ENCODE measurements at places on chromosomes 3 and 15.

GRCh38 chr3:10700821-10701220 lies 115.2 kb upstream of the SLC6A11 start:
- DNase-seq, result no peak

DNA sequence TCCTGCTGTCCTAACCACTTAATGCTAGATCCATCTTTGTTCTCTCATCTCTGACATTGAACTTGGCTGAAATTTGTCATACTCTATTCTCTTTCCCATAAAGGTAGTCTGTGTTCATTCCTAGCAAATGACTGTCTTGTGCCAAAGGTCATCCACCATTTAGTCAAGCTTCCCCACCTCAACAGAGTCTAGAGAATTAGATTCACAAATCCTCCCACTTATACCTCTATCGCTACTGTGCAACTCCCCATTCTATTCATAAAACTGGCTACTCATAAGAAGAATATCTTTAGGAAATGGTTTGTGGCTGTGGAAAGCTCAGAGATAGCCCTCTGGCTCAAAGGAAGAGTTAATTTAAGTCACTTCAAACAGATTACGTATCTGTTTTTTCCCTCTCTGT lies 59.7 kb upstream of the MBNL1 start:
- DNase-seq, result no peak

DNA sequence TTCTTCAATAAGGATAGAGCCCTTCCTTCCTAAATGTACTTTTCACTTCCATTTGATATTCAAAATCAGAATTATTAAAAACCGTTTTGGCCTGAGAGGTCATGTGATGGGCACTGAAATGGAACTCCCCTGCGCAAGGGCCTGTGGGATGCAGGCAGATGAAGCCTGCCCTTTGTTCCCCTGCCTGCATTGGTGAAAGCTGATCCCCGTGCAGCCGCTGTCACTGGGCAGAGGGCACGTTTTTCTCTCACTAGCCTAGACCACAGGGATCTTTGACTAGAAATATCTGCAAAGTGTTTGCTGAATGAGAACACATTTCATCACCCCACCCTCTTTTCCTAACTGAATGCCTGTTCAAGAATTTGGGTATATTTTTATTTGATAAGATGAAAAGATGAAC lies 74.9 kb downstream of the TIPARP start:
- DNase-seq, result no peak

DNA sequence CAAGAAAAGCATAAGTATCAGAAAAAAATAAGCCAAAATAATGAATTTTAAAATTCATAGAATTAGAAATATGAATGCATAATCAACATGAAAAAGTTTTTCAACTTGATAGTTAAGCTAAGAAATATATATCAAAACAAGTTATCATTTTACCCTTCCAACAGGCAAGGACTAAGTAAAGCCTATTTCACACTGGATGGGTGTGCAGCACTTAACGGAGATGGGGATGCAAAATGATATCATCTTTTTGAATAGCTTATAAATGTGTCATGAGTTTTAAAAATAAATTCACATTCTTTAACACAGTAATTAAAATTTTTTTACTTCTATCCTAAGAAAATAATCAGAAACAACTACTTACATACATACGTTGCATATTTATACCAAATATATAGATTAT lies 20.9 kb downstream of the PIK3R4 start:
- DNase-seq, result no peak

GRCh38 chr3:10514407-10515069 lies 9.2 kb upstream of the ATP2B2 start:
- DNase-seq, result no peak

DNA sequence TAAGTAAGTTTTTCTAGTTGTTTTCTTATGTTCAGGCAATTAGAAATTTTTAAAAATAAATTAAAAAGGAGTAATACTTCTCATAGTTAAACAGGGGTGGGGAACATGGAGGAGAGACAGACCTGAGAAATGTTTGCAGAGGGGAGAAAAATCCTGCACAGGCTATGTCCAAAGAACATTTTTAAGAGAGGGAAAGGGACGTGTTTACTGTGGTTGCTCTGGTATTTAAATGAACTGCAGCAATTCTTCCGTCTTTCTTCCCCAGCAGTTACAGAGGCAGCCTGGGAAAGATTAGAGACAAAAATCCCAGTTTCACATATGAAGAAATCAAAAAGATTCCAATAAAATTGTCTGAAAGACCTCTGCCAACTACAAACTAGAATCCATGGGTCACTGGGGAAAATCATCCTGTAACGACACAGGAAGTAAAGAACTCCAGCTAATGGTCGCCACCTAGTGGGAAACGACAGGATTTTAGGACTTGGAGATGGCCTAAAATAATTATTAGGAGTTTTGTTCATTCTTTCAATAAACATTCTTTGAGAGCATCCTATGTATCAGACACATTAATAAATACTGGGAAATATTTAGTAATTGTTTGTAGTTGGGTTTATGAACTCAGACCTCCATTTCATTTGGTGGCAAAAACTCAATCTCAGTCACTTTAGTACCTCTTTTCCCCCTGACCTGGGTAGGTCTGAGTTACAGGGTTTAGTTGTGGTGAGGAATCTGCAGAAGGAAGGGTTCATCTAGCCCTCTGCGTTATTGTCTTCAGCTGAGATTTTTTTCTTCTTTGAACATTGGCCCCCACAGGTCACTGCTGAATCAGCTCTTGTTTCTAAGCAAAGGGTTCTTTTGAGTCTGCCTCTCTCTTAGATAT lies 69.9 kb upstream of the GOLIM4 start:
- DNase-seq, result peak; percentile 59

DNA sequence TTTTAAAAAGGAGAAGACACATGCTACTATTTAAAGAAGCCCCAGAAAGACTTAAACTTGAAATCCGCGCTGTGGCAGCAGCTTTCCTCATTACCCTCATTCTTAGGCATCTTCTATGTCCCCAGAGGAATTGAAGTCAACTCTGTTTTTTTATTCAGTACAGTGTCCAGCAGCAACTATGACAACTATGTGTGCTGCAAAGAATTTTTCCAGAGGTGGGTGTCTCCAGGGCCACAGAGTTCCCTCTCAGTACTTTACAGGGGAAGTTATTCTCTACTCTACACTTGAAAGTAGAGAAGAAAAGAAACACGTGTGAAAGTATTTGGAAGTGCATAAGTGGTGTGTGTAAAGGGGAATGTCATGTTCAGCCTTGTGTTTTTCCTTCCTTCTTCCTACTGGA lies 32.0 kb downstream of the GATM start:
- DNase-seq, result no peak

- no peak for DNase-seq
Observed at GRCh38 chr3:55246033-55246432, 241.1 kb downstream of the WNT5A start.

DNA sequence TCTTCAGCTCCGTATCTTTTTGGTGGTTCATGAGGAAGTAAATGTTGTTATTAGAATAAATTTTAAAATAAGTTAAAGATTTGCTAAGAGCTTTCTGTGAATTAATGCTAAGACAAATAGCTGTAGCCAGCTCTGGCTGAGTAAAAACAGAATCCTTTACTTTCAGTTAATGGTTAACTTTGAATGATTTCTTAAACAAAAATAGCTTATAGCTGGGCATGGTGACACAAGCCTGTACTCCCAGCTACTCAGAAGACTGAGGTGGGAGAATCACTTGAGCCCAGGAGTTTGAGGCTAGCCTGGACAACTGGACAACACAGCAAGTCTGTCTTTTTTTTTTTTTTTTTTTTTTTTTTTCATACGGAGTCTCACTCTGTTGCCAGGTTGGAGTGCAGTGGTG lies 25.0 kb downstream of the TCAIM start:
- DNase-seq, result no peak

DNA sequence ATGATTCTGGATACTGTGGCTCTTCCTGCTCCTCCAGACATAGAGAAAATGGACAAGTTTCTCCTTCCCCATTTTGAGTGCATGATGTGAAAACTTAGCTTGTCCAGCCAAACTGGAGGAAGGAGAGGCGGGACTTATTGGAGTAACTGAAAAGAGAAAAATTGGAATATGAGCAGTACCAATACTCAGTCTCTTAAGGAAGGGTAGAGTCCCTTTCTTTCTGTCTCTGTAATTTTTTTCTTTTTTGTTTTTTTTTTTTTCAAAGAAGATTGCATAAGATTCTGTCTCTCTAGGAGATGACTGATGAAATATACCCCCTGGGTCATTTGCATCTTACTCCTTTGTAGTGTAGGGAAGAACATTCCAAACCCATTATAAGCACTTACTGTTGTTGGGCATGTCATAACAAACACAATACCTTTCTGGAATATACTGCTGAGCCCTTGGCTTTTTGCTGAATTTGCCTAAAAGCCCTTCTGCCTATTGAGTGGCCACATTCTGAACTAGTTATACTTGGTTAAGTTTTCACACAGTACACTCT lies 498.1 kb upstream of the TPRG1 start:
- no peak for DNase-seq

DNA sequence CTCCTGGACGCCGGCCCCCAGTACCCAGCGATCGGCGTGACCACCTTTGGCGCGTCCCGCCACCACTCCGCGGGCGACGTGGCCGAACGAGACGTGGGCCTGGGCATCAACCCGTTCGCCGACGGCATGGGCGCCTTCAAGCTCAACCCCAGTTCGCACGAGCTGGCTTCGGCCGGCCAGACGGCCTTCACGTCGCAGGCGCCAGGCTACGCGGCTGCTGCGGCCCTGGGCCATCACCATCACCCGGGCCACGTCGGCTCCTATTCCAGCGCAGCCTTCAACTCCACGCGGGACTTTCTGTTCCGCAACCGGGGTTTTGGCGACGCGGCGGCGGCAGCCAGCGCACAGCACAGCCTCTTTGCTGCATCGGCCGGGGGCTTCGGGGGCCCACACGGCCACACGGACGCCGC lies 956 bp downstream of the ZIC1 start:
- DNase-seq, result no peak

GRCh38 chr3:37968813-37969595 lies 21.6 kb upstream of the VILL start:
- DNase-seq, result no peak

- DNase-seq, result no peak
Observed at GRCh38 chr3:113193719-113194118, 17.6 kb upstream of the BOC start.
